A673 (cell line): ENCODE measurements at places on chromosomes 12 and 14. TPM values are rescaled to one million over a fixed set of nuclear protein-coding genes. Genes with fewer than 3 reads are reported as not detected.

- no peaks in the 10 kb centered on the region for H3K27me3 ChIP-seq
- no peak overlapping the region for H3K27ac ChIP-seq
- no peak for DNase-seq
- no peak overlapping the region for H3K4me3 ChIP-seq
Measured at GRCh38 chr12:17540921-17541320, 549.1 kb downstream of the RERGL start.

Gene TC2N
- total RNA-seq = 0.45 and 0.59 TPM in 2 replicates

Gene MANSC4
- not detected in 2 replicates for total RNA-seq

Gene PLXNC1
- 0.30 and 0.76 TPM in 2 replicates for total RNA-seq
